ENCODE measurements at places on chromosomes 2 and 18.
A peak's percentile ranks its signal among the peaks of the same experiment; 100 is the strongest.

DNA sequence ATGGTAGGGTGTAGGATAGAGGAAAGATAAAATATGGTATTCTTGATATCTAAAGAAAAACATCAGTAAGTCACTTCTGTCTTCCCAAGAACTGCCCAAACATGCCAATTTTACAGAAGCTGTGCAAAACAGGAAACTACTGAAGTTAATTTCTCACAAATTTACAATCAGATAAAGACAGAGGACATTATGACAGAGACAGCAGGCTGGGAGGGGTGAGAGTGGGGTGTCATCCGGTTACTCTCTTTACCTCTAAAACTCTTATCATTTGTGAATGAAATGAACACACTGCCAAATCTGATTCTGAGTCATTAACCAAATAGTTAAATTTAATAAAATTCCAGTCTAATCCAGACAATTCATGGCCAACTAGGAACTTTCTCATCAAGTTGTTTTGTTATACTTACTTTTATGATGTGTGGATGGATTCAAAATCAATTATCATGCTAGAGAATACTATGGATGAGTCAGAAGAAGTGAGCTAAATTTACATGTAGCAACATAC, 323.2 kb upstream of the MEX3C start:
- no peak for DNase-seq

DNA sequence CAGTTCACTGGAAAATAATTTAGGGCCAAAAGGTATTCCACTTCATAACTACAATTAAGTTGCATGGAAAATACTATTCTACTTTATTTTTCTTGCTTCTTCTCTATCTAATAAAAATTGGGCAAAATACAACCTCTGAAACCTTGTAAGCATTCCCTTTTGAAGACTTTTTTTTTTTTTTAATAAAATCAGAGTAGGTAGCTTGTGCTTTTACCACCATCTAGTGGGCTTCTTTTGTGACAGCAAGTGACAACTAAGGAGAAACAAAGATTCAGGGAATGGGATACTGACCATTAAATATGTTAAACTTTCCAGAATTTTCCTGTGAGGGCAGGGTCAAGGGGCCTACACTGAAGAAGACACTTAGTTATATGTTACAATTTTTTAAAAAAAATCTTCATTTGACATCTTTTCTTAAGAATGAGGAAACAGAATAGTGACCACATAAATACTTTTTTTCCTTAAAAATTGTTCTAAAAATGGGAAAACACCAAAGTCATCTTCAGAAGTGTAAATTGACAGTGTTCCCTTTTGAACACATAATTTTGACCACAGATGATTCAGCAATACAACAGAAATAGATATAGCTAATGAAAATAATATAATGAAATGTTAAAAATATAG, 1183.2 kb upstream of the ACVR2A start:
- no peak for DNase-seq

GRCh38 chr18:40546875-40547274, 1408.2 kb upstream of the PIK3C3 start:
- no peak for DNase-seq

GRCh38 chr18:6495536-6495935, 80.8 kb upstream of the L3MBTL4 start:
- no peak for DNase-seq

DNA sequence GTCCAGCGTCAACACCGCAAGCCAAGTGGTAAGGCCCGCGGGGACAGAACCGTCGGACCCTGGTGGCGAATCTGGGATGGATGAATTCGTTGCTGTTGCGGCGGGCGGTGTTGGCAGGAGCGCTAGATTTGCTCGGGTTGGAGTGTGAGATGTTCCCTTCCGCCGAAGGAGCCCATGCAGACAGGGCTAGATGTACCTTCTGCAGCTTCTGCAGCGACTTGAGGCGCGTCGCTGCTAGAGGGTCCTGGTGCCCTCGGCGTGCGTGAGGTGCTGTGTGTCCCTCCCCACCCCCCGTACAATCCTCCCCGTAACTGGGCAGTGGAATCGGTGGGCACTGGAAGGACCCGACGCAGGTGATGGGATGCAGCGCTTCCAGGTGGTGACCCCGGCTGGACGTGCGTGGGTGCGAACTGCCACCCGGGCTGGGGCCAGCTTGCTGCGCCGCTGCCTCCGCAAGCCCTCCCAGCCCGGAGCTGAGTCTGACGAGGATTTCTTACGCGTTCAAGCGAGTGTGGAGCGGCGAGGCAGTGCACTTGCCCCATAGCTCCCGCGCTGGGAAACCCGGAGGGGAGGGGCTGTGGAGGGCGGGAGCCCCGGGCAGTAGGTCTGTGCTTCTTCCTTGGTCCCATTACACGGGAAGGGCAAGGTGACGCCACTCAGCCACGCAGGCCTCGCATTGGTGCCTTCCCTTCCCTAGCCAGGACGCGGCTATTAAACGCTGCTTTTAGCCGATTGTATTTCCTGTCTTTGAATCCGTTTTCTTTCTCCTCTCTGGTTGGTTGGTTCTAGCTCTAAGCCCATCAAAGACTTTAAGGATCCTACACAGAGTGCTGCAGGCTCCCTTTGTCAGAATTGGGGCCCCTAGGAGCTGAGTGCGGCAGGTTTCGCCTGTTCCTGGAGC, 34.2 kb downstream of the CHRNA1 start:
- DNase-seq = peak; percentile 15

- peak; percentile 1 for DNase-seq
These were observed 529 bp upstream of the MTA3 start for GRCh38 chr2:42567806-42568400.

- no peak for DNase-seq
These were observed 242.5 kb upstream of the NETO1 start for GRCh38 chr18:73110307-73110706.

GRCh38 chr2:128635361-128635900, 316.8 kb upstream of the HS6ST1 start:
- no peak for DNase-seq

DNA sequence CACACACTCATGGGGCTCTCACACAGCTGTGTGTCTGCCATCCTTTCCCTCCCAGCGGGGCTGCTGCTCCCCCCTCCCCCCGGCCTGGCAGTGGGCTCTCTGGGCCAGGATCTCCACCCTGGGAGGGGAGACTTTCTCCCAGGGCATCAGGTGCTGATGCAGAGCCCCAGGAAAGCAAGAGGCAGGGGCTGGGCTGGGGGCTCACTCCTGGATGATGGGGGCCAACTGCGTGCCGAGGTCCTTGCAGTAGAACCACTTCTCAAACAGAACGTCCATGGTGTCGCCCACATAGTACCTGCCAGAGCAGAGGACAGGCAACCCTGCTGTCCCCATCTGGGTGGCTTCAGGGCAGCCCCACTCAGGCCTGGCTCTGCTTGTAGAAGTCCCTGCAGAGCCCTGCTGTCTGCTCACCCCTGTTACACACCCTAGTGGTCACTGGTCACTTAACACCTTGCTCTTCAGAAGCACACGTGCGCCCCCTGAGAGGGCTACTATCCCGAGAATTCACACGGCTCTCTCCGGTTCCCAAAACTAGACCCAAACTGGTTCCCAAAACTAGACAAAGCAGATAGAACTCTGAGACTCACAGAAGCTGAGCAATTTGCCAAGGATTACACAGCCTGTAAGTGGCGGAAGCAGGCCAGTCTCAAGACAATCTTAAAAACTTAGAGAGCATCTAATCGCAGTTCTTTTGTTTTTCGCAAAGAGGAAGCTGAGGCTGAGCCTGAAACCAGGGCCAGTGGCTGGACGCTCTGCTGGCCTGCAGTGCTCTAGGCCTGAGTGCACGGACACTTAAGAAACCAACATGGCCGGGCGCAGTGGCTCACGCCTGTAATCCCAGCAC, 6.6 kb upstream of the OXER1 start:
- no peak for DNase-seq

DNA sequence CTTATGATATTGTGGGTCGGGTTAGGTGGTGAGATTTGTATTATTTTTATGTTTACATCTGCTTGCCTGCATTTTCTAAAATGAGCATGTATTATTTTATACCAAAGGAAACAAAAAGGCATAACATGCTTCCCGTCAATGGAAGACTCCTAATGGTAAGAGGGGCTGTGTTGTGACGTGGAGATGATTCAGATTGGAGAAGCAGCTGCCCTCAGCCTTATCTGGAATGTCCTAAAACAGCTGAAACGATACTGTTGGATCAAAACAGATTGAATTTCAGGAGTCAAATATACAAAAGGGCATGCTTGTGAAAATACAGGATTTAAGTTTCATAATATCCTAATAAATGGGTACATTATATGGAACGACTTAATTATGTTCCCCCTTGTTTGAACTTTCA, 19.0 kb downstream of the DGKD start:
- no peak for DNase-seq

DNA sequence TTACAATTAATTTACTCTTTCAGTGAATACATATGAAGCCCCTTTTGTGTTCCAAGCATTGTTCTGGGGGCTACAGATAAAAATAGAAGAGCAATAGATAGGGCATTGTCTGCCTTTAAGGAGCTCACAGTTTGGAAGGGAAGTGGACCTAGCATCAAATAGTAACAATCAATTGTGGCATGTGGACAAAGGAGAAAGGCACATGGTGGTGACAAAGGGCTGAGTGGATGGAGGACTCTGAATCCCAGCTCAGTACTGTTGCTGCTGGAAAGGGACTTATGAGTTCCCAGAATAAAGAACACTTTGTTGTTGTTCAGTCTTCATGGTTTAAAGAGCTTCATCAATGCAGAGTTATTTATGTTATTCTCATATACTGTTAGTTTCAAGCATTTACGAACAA, 217.7 kb downstream of the HRH4 start:
- no peak for DNase-seq

GRCh38 chr2:24411488-24412151, 51.3 kb upstream of the ITSN2 start:
- no peak for DNase-seq

DNA sequence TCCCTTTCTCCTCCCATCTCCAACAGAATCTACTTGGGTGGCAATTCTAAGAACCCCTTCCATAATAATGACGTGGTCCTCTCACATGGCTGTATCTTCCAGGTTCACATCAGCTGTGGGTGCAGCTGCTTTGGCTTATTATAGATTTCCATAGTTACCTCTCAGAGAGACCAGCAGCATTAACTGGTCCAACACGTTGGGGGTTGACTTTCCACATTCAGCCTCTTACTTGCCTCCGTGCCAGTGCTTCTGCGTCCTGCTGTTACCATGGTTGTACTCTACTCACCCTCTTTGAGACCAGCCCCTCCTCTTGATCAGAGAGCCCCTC, 570.7 kb downstream of the PLCL1 start:
- DNase-seq = no peak

GRCh38 chr2:187541086-187542085, 12.8 kb downstream of the TFPI start:
- no peak for DNase-seq

DNA sequence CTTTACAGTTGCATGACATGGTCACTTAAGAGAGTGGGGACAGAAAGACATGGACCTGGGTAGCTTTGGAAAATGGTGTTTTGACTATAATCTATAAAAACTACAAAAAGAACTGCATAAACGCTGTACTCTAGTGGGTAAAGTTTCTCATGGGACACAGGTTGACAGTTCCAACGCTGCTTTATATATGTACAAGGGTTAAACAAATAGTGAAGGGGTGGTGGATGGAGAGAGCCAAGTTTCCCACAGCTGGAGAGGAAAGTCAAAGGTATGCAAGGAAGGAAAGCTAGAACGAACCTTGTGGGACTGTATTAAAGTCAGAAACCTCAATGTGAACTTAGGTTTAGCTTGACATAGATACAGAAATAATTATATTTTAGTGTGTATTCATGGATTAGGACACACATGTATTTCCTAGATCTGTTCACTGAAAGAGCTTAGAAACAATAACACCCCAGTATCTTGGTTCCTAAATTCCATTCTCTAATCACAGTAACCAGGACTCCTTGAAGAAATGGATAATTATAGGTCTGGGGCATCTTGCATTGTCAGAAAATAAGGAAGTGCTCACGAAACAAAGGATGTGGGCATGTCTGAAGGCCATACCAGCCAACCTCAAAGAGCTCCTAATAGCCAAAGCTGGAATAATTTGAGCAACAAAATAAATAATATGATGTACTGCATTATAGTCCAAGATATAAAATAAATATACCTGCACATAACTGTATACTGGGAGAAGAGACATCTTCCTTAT, 28.8 kb downstream of the TANC1 start:
- no peak for DNase-seq

- DNase-seq = no peak
These were observed 482.7 kb downstream of the DLGAP1 start for GRCh38 chr18:3972291-3972930.

DNA sequence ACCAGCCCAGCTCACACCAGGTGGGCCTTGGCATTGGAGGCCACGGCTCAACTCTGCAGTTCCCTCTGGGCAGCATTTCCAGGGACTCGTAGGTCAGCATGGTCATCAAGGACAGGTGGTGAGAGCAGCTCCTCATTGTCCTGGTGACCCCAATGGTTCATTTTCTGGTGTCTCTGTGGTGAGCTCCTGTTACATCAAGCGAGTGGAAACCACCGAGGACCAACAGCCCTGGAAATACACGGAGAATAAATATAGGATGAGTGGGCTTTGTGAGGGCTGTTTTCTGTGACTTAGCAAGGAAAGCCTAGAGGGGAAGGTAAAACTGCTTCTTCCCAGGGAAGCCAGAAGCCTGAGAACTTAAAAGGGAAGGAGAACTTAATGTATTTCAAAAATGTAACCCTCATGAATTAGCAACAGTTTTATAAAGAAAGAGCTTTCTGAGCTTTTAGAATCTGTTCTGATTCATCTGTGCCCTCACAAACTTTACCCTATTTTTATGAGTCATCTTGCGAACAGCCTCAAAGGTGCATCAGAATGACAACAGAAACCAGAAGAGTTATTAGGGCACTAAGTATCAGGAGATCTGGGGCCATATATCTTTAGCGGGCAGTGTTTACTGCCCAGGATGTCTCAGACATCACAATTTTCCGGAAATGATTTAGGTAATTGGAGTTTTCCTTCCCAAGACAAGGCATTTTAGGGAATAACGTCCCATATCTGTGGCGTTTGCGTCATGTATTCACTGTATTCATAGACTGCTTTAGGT, 18.7 kb downstream of the C2orf92 start:
- DNase-seq = no peak

GRCh38 chr18:22169011-22169888, at the start of gene GATA6:
Gene GATA6, plus strand, starts transcription at chr18:22169589. Its CDS starts 1,556 bp downstream, at chr18:22171145.
- no peak for DNase-seq

GRCh38 chr2:38092196-38092902, 16.4 kb upstream of the CYP1B1 start:
- no peak for DNase-seq

DNA sequence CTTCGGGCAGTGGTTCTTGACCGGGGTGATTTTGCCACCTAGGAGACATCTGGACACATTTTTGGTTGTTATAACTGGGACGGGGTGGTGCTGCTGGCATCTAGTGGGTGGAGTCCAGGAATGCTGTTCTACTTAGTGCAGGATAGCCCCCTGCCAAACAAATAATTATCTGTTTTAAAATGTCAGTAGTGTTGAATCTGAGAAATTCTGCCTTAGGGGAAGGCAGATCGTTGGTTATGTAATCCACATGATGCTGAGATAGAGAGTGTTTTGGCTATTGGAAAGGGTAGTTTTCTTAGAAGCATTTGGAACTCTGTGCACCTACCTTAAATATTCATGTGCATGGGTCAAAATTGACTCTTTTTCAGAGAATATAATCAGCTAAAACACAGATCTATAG, 199.0 kb downstream of the TPGS2 start:
- no peak for DNase-seq

Data from stimulated activated CD4-positive, alpha-beta T cell treated with anti-CD3 and anti-CD28 coated beads, Interleukin-4, amount 100 ng/mL, for 4 hours (primary cell).